Posterior vena cava (tissue), 2 donors: ENCODE measurements at places on chromosomes 11 and 22. TPM values are rescaled to one million over a fixed set of nuclear protein-coding genes. Genes with fewer than 3 reads are reported as not detected.

DNA sequence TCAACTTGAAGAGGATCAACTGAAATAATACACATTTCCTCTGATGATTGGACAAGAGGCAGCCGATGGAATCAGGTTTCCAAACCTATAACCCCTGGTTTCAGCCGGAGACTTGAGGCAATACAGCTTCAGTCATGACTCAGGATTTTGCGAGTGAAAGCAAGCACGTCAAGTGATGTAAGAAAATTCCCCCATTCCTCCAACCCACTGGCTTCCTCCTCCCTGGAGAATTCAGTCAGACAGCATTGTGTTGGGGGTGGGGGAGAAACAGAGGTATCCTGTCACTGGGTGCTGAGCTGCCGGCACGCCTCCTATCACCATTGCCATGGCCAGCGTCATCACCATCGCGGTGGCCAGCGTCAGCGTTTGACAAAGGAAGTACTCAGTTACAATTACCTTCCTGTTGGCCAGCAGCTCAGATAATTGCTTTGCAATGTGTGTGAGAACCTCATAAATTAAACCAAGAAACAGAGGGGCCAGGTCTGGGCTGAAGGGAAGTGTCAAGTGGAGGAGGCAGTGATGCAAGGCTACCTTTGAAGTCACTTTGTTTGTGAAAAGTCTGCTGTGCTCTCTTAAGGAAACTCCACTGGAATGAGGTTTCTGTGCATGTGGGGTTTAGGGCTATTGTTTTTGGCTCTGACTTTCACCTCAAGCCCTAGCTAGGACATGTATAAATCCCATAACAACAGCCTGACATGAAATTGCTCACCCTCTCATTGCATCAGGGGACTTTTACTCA is 50.2 kb downstream of the LIF start:
- peak; percentile 94 for DNase-seq

DNA sequence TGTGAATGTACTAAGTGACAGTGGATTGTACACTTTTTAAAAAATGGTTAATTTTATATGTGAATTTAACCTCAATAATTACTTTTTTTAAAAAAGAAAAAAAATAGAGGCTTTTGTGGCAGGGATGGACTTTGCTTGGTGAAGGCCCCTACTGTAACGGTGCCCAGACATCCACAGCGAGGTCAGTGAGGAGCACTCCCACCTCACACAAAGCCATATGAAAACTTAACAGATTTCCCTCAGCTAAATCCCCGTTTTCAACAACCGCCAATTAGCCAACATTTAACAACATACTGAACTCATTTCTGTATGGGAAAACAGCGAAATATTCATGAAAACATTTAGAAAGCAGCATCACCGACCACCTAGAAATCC is 642 bp upstream of the C11orf58 start:
- DNase-seq: no peak

Gene PGA5
- 0.71 TPM for total RNA-seq

DNA sequence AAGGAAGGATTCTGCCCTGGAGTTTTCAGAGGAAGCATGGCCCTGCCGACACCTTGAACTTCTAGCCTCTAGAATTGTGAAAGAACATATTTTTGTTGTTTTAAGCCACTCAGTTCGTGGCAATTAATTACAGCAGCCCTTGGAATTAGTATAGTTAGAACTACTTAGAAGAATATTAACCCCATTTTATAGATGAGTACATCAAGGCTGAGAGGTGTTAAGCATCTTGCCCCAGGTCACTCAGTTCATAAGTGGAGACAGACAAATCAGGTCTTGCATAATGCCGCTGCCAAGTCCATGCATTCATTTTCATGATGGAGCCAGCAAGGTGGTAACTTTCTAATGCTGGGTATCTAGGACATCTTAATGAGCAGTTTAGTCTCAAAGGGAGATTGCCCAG is 26.6 kb downstream of the LDLRAD3 start:
- DNase-seq: no peak

Gene RPS25
- 741 TPM for total RNA-seq

DNA sequence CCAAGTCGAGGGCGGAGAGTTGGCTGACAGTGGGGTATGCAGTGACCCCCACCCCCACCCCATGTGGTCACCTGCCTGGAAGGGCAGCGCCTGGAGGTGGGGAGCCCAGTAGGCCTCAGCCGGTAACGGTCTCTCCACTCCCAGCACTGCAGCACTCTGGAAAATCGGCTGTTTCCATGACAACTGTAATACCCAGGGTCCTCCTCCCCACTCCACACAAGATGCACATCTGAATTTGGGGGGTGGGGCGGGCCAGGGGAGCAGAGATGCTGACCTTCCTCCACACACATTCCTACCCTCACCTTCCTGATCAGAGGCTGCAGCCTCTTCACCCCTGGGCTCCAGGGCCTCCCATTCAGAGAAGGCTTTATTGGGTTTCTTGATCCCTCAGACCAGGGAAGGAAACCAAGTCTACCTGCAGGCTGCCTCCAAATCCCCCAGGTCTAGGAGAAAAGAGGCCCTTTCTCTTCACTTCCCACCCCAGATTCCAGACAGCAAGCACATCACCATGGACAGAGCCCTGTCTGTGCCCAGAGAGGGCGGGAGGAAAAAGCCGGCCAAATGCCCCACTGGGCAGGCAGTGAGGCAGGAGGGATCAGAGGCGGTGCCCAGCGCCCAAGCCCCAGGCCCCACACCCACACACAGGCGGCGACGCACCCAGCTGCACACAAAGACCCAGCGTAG is 46.5 kb downstream of the SLC22A12 start:
- DNase-seq: no peak

DNA sequence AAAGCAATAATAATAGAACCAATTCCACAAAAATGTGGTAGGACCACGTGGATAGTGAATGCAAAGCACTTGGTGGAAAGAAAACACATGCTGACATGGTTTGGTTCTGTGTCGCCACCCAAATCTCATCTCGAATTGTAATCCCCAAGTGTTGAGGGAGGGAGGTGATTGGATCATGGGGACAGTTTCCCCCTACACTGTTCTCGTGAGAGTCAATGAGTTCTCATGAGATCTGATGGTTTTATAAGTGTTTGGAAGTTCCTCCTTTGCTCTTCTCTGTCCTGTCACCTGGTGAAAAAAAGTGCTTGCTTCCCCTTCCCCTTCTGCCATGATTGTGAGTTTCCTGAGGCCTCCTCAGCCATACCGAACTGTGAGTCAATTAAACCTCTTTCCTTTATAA is 421.9 kb upstream of the CADM1 start:
- DNase-seq: no peak
